Stimulated activated CD4-positive, alpha-beta T cell treated with anti-CD3 and anti-CD28 coated beads, Interleukin-15, amount 100 ng/mL, for 1 hour (primary cell): ENCODE measurements at places on chromosomes 2 and 18.

DNA sequence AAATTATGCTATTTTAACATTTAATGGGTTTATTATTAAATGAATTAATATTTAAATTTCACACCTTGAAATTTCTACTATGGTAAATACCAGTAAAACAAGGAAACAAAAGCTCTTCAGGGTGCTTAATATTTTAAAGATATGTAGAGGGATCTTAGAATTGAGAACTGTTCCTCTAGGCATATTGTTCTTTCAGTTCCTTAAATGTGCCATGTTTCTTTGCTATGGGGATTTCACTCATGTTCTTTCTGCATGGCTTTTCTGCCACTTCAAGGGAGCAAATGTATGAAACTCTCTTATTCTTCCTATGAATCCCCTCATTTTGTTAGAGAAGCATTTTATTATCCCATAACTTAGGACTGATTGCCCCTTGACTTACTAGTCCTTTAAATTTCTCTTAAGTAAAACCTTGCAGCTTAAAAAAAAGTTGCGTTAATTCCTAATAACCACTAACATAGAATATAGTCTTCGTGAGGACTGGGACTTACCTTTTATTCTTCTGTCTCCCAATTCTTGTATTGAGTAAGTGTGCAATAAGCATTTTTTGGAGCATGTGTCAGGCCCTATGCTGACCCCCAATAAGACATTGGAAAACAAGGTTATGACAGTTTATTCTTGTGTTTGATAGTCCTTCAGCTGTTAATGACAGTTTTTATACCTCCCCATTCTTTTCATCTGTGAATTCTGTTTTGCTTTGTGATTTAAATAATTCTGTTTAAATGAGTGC is 95.7 kb downstream of the BIRC6 start:
- DNase-seq, result no peak

- peak; percentile 3 for DNase-seq
Measured at GRCh38 chr2:95231723-95232122, 24.4 kb downstream of the ZNF892 start.

GRCh38 chr2:170492010-170492409 is 223.1 kb upstream of the SP5 start:
- DNase-seq, result no peak

GRCh38 chr2:226440127-226440918 is 359.3 kb downstream of the IRS1 start:
- DNase-seq, result no peak

GRCh38 chr2:44186810-44187209 is 18.1 kb downstream of the PPM1B start:
- DNase-seq, result no peak

GRCh38 chr18:63017977-63018376 is 301.6 kb downstream of the BCL2 start:
- DNase-seq, result no peak

DNA sequence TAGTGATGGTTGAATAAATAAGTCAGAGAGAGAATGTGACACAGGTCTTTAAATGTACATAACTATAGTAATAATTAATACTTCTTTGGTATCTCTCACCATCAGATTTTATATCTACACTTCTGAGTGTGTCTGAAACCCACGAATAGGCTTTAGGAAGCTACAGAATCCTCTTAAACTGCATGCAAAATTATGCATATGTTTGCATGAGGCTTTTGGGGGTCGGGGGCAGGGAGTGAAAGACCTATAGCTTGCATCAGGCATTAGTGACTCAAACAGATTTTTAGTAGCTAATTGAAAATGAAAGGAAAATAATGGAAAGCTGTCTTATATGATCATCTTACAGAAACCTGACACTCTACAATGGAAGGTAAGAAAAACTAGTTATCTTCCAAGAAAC is 14.9 kb downstream of the LRPPRC start:
- no peak for DNase-seq

DNA sequence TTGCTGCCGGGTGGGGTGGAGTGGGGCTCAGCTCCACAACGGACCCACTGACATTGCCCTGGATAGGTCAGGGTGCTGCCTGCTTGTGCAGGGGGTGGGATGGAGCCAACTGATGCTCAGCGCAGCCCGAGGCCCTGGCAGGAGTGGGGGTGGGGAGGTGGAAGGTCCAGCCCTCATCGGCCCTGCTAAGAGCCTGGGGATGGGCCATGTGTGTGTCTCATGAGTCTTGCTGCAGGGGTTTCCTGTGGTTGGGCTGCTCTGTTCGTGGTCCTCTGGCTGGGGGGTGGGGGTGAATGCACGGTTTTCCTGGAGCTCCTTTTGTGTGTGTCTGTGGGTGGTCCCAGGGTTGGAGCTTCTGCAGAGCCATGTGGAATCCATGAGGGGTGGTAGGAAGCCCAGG is 39.4 kb upstream of the GALR1 start:
- no peak for DNase-seq

- DNase-seq, result no peak
Measured at GRCh38 chr18:6917072-6917471, 187.6 kb downstream of the ARHGAP28 start.

DNA sequence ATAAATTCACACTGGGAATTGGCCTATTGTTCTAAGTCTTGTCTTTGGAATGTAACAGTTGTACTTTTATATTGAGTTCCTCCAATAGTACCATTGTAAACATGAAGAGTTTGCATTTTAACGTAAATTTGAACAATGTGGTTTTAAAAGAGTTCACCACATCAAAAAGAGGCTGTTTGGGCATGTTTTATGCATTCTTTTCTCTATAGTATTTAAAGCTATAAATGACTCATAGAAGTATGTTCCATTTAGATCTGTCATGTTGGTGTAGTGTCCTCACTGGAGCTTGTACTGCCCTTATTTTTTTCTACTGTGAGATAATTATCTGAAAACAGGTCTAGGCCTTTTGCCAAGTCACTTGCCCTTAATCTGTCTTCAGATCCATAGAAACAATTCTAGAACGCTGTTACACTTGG is 141.9 kb downstream of the RHBDD1 start:
- no peak for DNase-seq

DNA sequence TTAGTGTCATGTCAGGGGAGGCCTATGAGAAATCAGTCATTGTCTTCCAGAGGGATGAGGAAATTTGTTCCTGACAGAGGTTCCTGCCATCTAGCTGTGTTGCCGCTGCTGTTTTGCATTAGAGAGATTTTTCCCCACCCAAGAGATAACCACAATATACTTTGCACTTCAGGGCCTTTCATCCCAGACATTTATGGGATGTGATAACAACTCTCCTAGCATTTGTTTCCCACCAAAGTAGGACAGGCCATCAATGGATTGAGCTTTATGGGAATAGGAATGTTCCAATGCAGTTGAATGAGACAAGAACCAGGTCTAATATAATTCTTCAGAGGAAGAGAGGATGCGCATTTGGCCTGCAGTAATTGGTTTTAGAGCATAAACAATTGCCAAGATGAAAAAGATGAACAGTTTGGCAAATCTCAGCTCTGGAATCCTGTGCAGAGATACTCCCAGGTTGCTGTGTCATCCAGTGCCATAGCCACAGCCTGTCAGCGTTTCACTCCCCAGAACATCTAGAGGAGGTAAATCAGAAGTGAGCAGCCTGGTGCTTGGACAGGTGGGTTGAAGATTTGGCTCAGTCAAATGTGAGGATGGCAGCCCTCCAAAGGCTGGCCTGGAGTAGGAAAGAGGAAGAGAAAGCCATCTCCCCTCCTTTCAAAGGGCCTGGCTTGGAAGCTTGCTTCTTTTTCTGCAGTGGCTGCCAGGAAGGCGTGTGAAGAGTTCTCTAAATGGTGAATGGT is 93.7 kb upstream of the SETBP1 start:
- no peak for DNase-seq

DNA sequence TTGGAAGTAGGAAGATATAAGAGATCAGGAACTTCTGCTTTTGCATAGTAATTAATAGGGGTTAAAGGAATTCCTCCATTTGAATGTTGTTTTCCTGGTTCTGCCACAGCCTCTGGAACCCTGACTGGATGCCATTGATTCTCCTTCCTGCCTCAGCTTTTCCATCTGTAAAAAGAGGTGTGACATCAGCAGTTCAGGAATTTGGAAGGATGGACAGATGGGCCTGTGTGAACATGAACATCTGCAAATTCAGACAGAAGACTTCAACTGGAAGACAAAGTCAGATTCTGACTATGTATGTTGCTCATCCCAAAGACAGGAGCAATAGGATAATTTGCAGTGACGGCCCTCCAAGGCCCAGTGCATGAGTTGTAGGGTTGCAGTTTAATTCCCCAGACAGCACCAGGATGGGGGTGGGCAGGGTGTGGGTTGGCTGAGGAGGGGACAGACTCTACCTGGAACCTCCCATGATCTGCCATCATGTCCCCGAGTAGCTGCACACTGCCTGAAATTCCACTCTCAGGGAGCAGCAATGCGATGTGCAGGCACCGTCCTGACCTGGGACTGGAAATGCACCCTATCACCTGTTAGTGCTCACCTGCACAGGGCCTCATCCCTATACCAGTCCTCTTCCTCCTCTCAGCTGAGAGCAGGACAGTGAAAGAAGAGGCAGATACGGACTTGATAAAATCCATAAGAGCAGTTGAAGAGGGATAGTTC is 98.9 kb upstream of the EPAS1 start:
- no peak for DNase-seq

DNA sequence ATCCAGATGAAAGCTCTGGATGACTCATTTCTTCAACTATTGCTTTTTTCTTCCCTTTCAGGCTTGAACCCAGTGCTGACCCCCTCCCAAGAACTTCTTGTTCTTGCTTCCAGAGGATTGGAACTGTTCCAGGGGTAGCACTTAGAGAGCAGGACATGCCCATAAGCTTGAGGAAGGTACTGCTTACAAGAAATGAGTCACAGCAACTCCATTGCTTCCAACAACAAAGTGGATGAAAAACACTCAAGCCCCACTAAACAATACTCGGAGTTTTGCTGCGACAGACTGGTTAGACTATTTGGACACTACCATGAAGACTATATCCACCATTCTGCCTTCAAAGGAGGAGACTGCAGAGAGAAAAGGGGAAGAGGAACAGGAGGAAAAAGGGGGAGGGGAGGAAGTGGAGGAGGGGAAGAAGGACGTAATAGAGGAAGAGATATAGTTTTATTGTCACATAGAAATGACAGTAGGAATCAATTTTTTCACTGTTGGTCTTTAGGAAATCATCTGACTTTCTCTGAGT is 1.6 kb upstream of the EPC2 start:
- no peak for DNase-seq

DNA sequence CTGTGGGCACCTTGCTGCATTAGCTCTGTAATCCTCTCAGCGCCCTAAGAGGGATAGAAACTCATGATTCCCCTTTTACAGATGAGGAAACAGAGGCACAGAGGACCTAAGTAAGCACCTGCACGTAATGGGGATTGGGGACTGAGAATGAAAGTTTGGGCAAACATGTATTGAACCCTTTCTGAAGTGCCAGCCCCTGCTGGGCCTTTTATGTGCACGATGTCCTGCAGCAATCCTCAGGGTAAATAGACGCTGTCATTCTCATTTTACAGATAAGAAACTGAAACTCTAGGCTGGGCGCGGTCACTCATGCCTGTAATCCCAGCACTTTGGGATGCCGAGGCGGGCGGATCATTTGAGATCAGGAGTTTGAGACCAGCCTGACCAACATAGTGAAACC is 117.4 kb downstream of the STPG4 start:
- no peak for DNase-seq

DNA sequence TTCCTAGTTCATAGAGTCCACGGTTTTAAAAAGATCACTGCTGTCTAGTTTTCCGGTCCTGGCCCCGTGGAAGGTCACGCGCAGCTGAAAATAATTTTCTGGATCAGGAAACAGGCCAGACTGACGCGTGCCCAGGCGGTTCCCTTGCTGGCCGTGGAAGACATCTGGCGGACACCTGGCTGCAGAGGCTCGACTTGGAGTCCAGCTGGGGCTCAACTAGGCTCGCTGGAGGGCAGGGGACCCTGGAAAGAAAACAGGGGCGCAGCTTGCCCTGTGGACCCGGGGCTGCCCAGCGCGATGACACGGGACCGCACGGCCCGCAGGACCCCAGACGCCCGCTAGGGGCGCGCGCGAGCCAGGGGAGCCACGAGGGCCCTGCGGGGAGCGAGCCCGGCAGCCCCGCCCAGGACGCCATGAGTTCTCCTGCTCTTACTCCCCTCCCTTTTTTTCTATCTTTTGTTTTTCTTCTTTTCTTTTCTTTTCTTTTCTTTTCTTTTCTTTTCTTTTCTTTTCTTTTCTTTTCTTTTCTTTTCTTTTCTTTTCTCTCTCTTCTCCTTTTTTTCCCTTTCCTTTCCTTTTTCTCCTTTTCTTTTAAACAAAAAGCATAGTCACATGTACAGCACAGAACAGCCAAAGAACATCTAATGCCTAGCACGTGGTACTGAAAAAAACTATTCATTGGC is 43.2 kb upstream of the UBE2F start:
- peak; percentile 78 for DNase-seq

DNA sequence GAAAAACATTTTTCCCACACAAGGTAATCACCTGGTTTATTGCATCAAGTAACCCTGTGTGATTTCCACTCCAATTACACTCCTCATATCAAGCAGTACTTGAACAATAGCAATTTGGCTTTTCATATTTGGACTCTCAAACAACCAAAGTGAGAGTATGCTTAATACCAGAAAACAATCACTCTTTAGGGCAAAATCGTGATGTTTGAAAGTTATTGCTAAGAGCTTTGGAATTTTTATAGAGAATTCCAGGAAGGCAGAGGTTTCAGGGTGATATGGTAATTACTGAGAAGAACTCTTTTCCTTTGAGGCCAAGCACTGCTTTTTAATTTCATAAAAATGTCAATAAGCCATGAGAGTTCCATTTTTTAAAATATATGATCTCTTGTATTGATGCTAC is 779.5 kb upstream of the LRRTM1 start:
- no peak for DNase-seq

- no peak for DNase-seq
Measured at GRCh38 chr2:186523791-186524190, 37.7 kb downstream of the ZC3H15 start.

GRCh38 chr2:22901471-22902179 is 483.4 kb upstream of the KLHL29 start:
- no peak for DNase-seq

- DNase-seq, result no peak
Measured at GRCh38 chr18:76318607-76319006, 176.4 kb downstream of the ZNF516 start.

- no peak for DNase-seq
Measured at GRCh38 chr2:234025466-234025865, 25.0 kb upstream of the SPP2 start.

- no peak for DNase-seq
Measured at GRCh38 chr2:45134726-45135125, 125.5 kb upstream of the SIX2 start.

- no peak for DNase-seq
Measured at GRCh38 chr2:144084114-144084661, 435.7 kb downstream of the ZEB2 start.
